ENCODE measurements at places on chromosomes 3 and 15. TPM values are rescaled to one million over a fixed set of nuclear protein-coding genes. Genes with fewer than 3 reads are reported as not detected.

DNA sequence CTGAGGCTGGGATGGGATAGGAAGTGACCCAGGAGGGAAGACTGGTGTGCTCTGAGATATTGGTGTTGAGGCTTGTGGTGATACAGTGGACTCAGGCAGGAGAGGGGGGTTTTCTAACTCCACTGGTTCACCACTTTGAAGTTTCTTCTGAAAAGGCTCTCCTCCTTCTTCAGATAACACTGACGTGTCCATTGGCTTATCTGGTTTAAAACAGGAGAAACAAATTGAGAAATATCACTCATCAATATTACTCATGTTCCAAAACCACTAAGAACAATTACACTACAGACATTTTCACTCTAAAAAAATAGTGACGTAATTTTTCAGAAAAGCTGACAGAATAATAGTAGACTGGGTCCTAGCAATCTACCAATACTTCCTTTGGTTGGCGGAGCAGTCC, 23.1 kb downstream of the TP53BP1 start:
- no peak for ATAC-seq

DNA sequence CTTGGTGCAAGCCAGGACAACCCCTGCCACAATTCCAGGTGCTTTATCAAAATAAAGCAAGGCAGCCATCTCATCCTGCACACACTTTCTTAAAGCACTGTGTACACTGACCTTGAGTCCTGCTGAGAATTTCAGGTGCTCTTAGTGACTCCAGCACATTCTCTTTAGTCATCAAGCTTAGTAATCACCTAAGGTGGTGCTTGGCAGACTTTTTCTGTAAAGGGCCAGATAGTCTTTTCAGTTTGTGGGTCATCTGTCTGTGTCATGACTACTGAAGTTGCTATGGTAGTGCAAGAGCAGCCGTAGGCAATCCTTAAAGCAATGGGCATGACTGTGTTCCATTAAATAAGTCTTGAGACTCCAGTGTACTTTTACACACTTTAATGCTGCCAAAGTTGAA, 36.4 kb downstream of the RIOX2 start:
- ATAC-seq, result peak; percentile 48

PLA2G4D gene
- total RNA-seq, result 1.5 TPM

- no peak for ATAC-seq
These were observed 104.9 kb downstream of the SOX14 start for GRCh38 chr3:137869022-137869421.

DNA sequence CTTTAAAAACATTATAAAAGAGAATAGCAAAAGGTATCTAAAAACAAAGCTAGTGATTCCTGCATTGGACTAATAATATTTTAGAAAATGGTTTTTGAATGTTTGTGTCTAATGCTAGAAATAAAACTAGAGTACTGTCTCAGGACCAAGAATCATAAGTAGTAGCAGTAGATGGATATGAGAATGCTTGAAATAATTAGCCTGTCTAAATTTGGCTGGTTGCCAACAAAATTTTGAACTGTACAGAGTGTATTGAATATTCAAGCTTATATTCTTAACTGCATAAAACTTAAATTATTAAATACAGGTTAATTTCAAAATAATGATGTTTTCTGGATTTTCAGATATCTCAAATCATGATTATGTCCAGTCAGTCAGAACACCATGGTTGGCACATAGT, 14.0 kb downstream of the ABHD5 start:
- no peak for ATAC-seq

- ATAC-seq, result no peak
These were observed 244.2 kb downstream of the WNT5A start for GRCh38 chr3:55242921-55243320.

SERINC4 gene
- 0.36 TPM for total RNA-seq

PDZRN3 gene
- total RNA-seq, result 18.2 TPM

DPPA2 gene
- total RNA-seq, result not detected

DNA sequence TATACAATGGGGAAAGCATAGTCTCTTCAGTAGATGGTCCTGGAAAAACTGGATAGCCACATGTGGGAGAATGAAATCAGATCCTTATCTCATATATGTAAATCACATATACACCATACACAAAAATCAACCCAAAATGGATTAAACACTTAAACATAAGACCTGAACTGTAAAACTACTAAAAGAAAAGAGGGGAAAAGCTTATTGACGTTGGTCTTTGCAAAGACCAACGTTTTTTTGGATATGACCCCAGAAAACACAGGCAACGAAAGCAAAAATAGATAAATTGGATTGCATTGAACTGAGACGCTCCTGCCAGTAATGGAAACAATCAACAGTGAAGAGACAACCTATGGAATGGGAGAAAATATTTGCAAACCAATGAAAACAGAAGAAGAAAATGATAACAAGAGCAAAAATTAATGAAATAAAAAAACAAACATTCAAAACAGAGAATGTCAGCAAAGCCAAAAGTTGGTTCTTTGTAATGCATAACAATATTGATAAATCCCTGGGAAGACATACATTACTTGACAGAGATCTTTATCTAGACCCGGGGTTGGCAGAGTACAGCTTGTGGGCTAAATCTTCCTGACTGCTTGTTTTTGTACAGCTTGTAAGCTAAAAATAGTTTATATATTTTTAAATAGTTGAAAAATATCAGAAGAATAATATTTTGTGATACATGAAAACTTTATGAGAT, 86.9 kb downstream of the NEO1 start:
- no peak for ATAC-seq

GRCh38 chr3:49005303-49005680, 1.9 kb upstream of the WDR6 start:
- no peak for ATAC-seq

DNA sequence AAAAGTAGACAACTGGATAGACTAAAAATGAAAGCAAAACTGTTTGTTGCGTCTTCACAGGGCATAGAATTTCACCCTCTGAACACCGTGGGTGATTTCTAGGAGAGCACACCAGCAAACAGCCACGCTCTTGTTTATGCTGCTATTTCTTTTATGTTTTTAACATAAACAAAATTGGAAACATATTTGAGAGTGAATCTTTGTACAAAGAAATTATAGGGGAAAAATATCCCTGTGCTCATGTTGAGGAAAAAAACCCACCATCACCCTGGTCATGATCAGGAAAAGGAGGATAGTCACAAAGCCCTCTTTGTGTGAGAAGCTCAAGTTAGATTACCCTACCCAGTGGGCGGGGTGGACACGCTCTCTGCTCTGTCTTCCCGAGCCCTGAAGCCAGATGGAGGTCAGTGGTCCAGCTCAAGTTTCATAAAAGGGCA, 313.3 kb downstream of the SATB1 start:
- ATAC-seq, result no peak

ERICH6 gene
- not detected for total RNA-seq

DNA sequence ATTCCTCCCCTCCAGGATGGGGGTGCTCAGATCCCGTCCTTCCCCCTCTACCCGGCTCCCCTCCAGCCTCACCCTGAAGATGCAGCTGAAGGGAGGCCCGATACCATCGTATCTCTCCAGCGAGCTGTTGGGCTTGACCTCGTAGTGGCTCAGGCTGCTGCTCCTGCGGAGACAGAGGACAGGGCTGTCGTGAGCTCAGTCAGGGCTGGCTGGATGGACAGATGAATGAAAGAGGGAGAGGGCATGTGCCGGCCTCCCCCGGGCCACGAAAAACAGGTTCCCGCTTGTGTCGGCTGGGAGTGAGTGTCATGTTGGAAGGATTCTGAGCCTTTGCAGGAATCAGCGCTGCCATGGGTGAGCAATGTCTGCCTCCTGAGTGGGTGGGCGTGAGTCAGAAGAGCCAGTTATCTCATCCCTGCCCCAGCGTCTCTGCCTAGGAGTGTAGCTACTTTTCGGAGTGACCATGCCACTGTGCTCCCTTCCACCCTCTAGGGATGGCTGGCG, 35.2 kb downstream of the FEM1B start:
- no peak for ATAC-seq

GP5 gene
- total RNA-seq, result 0.08 TPM

DNA sequence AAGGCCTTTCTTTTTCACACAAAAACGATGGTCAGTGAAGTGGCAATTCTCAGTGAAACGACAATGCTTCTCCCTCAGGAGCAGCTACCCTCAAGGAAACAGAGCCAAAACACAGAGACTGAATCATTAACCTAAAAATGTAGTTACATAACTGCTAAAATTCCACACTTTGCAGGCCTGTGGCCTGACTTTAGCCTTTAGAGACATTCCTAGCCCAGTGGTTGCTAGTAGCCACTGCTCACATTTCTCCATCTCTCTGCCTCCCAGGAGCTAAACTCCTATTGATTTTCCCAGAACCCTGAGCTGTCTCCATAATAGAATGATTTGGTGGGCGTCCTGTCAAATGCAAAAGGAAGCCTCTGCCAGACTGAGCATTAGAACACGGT, 630.1 kb upstream of the KCNMB2 start:
- no peak for ATAC-seq

- no peak for ATAC-seq
These were observed 922.2 kb downstream of the TBL1XR1 start for GRCh38 chr3:176275113-176275512.

DNA sequence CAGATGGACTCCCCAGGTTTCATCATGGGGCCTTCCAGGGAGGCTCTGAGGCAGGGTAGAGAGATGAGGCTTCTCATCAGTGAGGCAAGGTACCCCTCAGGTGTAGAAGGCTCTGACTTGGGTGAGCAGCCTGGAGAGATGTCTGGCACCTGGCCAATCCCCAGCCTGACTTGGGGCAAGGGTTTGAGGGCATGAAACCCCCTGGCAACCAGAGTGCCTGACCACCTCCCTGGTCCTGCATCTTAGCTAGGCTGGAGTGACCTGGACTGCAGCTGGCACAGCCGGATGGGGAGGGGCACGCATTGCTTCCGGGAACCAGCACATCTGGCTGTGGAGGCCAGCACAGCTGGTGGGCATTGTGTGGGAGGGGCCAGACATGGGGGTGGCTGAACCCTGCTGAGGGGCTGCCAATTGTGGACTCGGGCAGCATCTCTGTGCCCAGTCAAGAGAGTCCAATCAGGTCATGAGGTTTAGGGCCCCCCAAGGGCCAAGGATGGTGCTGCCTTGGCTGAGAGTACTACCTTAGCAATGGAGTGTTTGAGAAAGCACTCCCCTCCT, 1.9 kb downstream of the ZBTB47 start:
- no peak for ATAC-seq

DNA sequence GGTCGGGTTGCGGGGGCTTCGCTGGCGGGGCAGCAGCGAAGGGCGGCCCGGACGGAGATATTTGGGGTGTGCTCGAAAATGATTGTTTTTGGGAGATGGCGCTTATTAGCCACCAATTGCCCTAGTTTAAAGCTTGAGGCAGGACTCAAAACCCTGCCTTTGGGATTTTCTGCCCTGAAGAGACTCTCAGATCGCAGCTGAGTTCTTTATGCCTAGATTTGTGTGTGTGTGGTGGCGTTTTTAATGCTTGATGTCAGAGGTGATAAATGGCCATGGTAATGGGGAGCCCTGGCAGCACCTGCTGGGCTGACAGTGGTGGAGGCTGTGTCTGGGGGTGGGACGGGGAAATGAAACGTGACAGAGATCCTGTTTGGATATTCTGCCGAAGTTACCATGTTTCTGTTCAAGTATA, 604 bp downstream of the KCTD6 start:
- no peak for ATAC-seq

BCL2A1 gene
- not detected for total RNA-seq

DNA sequence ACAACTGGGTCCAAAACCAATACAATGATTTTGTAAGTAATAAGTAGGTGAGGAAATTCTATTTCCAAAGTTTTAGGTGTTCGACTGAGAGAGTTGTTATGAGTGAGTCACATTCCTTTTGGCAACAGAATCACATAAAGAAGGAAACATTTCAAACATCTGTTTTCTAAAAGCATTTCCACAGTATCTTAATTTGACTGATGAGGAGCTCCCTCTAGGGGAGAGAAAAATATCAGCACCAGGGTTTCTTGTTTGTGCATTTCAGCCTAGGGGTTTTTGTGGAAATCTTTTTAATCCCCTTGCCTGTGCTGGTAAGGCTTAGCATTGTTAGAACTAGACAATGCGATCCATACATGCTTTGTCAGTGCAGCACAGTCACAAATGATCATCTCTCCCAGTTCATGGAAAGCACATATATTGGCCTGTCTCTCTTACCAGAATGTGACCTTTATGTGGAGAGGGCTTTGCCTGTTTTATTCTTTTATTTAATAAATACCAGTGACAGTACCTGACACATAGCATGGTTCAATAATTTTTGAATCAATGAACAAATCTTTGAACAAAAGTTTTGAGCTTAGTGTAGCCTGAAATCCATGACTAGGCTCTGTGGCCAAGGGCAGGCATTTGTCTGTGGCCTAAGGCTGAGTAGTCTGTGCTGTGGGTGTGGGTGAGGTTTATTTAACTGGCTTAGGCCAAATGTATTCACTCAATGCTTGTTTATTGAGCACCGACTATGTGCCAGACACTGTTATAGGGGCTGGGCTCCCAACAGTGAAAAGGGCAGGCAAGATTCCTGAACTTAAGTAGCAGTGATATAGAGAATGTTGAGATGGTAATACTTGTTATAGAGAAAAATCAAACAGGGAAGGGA, 21.1 kb upstream of the IQCF6 start:
- ATAC-seq, result peak; percentile 89

MOBP gene
- total RNA-seq, result not detected

- ATAC-seq, result no peak
These were observed 179.8 kb downstream of the ZPLD1 start for GRCh38 chr3:102614585-102614984.

- ATAC-seq, result peak; percentile 37
These were observed 100.4 kb upstream of the NR2E3 start for GRCh38 chr15:71709808-71710418.

DNA sequence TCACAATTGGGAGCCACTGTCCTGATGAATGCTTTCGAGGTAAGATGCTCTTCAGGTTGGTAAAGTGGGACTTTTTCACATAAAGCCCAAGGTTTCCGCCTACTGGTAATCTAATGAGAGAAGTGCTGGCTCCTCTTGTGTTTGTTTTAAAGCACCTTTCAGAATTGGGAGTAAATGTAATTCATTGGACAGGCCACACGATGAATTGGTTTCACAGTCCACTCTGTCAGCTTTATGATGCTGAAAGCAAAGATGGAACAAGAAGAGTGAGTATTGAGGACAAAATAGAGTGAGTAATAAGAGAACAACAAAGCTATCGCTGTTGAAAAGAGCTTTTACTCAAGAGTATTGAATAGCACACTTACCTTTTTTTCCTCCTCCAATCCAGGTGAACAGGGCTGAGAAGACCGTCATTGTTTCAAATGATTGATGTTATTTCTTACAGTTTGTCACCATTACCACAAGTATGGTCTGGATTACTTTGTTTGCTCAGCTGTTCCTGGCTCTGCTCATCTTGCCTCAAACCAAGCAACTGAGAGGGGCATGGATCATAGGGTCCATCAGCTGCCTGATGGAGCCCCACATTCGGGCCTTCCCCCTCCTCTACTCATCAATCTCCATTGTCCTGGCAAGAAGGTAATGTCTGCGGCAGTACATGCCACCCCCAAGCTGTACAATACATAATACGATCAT, 136.1 kb upstream of the CNTN4 start:
- no peak for ATAC-seq

WDR93 gene
- total RNA-seq, result not detected

GRCh38 chr3:40169983-40170382, 139.5 kb upstream of the EIF1B start:
- no peak for ATAC-seq

DNA sequence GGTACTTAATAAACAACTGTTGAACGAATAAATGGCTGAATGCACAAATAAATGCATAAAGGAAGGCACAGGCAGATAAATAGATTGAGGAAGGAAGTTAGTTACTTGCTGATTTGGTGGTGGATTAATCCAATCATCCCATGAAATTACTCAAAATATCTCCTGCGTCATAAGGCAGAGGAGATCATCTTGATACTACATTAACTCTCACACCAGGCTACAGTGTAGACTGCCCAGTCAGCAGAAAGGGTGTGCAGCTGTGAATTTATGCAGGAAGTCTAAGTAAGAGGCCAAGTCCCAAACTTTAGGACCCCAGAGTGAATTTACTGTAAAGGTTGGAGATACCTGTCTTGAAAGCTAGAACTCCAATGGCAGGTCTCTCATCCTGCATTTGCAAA, 38.6 kb downstream of the PRICKLE2 start:
- ATAC-seq, result no peak

Data from esophagus mucosa (tissue), 1 donor.